ENCODE measurements at places on chromosomes 6 and 20. TPM values are rescaled to one million over a fixed set of nuclear protein-coding genes. Genes with fewer than 3 reads are reported as not detected.

- DNase-seq, result no peak
- peak overlapping the region; percentile 2 for H3K4me3 ChIP-seq
- no peaks in the 10 kb centered on the region for H3K27me3 ChIP-seq
- H3K4me1 ChIP-seq, result peaks cover 46% of the 10 kb centered on the region
- peaks cover 11% of the 10 kb centered on the region for H3K36me3 ChIP-seq
These were observed 43.7 kb downstream of the THEMIS start for GRCh38 chr6:127857051-127857637.

DNA sequence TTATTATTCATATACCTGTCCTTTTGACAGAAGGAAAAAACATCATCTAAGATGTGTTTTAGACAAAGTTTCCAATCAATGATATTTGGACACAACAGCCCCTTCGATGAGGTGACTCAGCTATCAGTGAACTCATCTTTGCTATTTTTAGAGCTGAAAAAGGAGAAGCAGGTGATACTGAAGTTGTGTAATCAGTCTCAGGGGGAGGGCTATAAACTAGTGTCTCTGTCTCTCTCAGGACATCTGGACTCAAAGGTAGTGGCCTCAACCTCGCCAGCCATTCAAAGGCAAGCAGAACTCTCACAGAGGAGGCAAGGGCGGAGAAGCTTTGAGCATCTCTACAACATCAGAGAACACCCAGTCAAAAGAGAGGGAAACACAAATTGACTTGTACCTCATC, 135.4 kb downstream of the BFSP1 start:
- DNase-seq, result no peak
- no peak overlapping the region for H3K27ac ChIP-seq
- H3K4me1 ChIP-seq, result peaks cover 5% of the 10 kb centered on the region
- H3K4me3 ChIP-seq, result no peak overlapping the region
- H3K27me3 ChIP-seq, result peaks cover 19% of the 10 kb centered on the region

Gene MAS1
- total RNA-seq, result not detected

Gene SMLR1
- total RNA-seq, result not detected
